ENCODE measurements at places on chromosomes 6 and 20.

DNA sequence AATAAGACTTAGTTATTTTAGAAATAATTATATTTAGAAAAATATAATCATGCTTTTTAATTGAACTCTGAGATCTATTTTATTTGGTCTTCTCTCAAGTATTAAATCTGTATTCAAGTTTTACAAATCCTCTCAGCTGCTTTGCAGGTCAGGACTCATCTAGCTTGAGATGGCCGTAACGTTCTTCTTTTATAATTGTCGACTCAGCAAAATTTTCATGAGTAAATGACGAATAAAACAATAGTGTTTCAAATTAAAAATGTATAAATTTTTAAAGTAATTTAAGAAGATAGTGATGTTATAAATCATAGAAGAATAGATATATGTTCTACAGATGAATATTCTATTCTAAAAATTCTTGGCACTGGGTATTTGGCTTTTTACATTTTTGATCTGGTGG is 957.1 kb upstream of the EYS start:
- DNase-seq, result no peak

DNA sequence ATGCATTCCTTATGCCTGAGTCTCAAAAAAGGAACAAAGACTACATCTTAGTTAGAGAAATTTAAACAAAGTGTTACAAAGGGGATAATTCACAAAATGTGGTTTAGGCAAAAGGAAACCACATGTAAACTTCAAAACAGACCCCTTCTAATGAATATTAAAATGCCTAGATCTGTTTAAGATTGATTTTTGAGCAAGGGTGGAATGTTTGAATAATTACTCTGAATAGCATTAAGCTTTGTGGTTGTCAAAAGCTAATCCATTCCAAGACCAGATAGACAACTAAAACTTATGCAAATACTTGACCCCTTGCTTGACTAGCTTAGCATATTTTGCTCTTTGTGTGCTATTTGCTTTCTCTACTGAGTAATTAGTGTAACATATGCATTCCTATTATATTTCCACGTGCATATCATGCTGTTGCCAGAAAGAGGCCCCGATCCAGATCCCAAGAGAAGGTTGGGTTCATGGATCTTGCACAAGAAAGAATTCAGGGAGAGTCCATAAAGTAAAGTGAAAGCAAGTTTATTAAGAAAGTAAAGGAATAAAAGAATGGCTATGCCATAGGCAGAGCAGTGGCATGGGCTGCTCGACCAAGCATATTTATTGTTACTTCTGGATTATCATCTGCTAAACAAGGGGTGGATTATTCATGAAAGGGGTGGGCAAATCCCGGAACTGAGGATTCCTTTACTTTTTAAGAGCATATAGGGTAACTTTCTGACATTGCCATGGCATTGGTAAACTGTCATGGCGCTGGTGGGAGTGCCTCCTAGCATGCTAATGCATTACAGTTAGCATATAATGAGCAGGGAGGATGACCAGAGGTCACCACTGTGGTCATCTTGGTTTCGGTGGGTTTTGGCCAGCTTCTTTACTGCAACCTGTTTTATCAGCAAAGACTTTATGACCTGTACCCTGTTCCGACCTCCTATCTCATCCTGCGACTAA is 1193.4 kb upstream of the EYS start:
- no peak for DNase-seq

GRCh38 chr6:170504479-170504878 is 48.6 kb downstream of the PSMB1 start:
- no peak for DNase-seq

- no peak for DNase-seq
Observed at GRCh38 chr20:3222635-3223600, 13.6 kb downstream of the ITPA start.

GRCh38 chr20:2657674-2658073 is 5.2 kb downstream of the NOP56 start:
- no peak for DNase-seq

DNA sequence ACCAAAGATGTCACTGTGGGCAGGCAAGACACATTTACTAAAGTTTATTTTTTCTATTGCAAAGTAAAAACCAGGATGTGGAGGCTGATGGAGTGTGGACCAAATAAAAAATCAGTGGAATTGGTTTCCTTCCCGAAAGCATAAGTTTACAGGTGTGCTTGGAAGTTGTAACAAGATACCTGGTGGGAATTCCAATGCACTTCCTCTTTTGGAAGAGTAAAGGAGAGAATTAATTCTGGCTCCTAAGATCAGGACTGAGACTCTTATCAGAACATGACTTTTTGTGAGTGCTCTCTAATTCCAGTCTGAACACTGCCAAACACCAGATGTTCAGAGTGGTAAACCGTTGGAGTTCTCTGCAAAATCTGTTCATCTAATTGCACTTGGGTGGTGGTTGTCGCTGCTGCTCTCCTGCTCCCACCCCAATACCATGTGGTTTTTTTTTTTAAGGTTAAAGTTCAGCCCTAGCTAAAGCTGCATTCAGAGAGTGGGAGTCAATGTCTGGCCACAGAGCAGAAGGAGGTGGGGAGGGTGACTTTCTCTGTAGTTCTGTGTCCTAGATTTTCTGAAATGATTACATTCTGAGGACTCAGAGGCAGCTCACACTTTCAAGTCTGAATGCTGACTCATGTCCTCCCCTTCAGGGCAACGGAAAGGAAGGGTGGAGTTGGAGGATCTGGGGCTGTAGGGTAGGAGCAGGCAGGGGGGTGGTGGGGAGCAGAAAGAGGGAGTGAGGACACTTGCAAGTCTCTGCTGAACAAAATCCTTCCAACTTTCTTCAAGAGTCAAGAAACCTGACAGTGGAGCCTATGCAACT is 275.8 kb upstream of the PRDM1 start:
- peak; percentile 31 for DNase-seq

GRCh38 chr20:25308671-25309394 is 60.9 kb downstream of the PYGB start:
- DNase-seq, result no peak
